ENCODE measurements at places on chromosomes 5 and 9.

DNA sequence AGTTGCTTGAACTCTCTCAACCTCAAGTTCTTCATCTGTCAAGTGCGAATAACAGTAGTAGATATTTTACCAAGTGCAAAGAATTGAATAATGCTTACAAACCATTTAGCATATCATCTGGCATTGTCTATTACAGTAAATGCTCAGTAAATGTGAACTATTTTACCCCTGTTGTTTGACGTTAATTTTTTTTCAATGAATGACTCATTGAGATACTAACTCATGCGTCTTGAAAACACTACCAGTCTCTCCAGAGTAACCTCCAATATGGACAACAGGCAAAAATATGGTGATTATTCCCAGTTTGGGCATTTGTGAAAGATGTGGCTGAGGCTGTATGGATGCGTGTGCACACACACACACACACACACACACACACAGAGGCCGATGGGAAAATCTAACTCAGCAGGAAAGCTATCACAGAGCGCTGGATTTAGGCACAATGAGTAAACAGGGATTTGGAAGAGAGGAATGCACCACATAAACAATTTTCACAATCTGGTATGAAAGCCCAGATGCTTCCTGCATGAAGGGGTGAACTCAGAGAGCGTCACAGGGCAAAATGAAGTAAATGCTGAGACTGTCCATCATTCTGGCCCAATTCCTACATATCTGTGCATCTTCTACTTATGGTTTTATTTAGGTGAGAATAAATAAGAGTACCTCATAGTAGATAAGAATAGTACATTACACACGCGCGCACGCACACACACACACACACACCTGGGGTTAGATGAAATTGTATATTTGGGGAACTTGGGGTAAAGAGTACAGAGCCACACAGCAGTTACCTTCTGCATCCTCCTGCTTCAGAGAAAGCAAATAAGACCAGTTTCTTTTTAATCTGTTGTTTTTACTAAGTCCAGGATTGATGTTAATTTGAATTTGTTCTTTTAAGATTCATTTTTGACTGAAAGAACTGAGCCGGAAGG is 128.7 kb downstream of the PALM2AKAP2 start:
- no peak for DNase-seq

DNA sequence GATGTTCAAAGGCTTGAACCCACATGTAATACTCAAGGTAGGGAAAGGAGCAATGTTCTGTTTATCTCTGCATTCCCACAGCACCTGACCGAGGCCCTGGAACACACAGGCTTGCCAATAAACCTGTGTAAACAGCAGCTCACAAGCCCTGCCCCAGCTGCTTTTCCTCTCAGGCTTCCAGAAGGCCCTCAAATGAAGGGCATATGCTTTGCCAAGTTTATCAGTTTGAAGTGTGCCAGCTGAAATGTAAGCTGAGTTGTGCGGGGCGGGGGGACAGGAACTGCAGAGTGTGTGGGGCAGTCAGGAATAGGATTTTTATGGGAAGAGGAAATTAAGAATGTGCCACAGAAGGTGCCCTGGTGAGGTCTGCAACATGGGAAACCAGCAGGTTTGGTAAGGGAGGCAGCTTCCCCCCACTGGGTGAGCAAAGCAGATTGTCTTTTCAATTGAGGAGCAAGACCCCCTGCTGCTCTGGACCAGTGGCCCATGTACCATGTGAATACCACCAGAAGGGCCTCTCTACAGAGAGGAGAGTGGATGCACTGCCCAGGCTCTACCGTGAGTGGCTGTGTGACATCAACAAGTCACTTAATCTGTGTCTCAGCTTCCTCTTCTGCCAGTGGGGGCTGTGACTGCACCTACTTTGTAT is 194.8 kb downstream of the SPOCK1 start:
- DNase-seq = peak; percentile 98

- no peak for DNase-seq
Observed at GRCh38 chr5:157232706-157233105, 33.2 kb upstream of the CYFIP2 start.

DNA sequence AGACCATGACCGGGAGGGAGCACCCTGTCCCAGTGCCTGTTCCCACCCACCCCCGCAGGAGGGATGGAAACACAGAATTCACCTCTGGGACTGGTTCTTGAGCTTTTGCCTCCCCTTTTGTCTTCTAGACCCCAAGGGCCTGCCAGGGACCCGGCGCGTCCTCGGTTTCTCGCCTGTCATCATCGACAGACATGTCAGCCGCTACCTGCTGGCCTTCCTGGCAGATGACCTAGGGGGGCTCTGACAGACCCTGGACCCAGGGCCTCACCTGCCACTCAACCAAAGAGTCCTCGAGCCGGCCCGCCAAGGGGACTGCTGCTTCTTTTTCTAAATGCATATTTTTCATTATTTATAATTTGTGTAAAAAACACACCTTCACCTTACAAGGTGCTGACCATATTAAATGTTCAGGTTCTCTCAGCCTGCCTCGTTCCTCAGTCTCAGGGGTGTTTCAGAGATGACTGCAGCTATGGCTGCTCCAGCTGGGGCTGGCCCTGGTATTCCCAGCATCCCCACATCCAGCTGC is 16.9 kb downstream of the CARD19 start:
- DNase-seq = no peak

DNA sequence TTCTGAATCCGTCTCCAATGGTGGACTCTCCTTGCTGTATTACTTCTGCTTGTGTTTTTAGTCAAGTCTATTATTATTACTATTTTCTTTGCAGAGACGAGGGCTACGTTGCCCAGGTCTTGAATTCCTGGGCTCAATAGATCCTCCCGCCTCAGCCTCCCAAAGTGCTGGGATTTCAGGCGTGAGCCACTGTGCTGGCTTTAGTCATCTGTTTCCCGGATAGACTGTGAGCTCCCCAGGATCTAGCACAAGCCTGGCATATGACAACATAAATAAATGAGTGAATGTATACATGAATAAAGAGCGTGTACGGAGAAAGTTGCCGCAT is 439 bp upstream of the DDX46 start:
- peak; percentile 5 for DNase-seq

DNA sequence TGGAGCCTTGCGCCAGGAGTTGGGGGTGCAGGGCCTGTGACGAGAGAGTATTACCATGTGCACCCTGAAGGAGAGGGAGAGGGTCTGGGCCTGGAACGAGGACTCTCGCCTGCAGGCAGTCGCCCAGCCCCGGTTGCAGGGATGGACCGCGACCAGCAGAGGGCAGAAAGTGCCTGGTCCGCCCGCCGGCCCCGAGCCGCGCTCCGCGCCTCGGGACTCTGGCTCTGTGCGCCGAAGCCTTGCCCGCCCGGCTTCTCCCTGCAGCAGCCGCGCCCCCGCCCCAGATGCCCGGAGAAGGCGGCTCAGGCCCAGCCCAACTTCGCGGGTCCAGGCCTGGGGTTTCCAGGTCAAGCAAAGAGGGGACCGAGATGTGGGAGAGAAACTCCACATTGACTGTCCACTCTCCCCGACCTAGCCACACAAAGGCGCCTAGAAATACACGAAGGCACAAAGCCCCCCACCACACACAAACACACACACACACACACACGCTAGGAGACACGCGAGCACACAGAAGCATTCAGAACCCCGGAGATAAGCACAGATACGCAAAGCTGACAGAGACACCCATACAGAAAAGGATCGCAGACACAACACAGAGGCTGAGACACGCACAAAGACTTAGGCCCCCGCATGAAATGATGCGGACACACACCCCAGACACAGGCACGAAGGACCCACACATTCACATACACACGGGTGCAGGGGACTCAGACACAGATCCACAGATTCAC is 2.0 kb upstream of the LMX1B start:
- DNase-seq = peak; percentile 61

DNA sequence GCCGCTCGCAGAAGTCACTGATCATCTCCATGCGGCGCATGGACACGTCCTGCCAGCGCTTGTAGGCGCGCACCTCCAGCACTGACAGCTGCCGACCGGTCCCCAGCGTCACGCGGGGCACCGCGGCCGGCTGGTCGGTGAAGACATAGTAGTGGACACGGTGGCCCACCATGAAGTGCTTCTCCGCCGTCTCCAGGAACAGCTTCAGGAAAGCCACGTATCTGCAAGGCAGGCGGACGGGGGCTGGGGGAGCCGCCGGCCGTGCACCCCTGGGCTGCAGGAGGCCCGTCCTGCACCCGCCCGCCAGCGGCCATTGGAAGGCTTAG is 18.9 kb downstream of the ABO start:
- no peak for DNase-seq

DNA sequence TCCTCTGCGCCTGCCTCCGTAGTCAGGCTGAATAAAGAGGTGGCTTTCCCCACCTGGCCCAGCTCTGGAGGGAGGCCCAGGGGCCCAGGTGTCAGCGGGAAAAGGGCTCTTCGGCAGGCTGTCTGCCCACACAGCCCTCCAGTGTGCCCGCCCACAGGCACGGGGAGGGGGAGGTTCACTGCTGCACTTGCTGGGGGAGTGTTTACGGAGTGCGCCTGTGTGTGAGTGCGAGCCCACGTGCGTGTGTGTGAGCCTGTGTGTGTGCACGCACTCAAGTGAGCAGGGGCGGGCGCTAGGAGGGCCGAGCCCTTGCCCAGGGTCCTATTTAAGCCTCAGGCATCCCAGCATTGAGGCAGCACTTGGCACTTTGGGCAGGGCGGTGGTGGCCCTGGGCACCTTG is 10.9 kb downstream of the DNLZ start:
- DNase-seq = no peak

DNA sequence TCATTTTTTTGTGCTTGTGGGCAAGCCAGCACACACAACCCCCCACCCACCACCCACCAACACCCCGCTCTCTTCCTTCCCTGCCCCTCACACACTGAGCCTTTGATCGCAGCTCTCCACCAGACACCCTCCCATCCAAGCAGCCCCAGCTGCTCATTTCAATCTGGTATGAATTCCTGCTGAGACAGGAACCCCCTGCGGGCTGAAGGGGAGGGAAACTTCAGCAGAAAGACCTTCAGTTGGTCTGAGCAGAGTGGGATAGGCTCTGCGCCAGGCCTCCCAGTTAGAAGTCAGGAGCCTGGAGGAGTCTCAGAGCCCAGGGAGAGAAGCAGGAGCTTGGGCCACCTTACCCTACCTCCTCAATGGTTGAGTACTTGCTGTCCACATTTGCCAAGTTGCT is 7.2 kb downstream of the PCDHGC5 start:
- DNase-seq = no peak

- DNase-seq = peak; percentile 95
Observed at GRCh38 chr9:112041536-112042243, 133.4 kb downstream of the SUSD1 start.

DNA sequence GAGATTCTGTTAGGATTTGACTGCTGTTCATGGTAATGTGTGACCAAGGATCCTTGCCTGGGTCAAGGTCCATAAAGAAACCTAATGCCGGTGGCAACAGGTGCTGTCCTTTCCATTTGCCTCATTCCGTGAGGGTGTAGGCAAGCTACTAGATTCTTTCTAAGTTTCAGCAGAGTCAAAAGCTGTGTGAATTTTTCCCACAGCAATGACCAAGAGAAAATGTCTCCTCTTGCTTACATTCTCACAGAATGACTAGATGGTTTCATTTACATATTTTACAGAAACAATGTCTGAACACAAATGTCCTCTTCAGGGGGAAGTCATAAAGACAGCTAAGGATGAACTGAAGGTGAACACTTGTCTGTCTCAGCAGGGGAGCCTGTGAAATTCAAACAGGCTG is 75.3 kb upstream of the SV2C start:
- DNase-seq = no peak

DNA sequence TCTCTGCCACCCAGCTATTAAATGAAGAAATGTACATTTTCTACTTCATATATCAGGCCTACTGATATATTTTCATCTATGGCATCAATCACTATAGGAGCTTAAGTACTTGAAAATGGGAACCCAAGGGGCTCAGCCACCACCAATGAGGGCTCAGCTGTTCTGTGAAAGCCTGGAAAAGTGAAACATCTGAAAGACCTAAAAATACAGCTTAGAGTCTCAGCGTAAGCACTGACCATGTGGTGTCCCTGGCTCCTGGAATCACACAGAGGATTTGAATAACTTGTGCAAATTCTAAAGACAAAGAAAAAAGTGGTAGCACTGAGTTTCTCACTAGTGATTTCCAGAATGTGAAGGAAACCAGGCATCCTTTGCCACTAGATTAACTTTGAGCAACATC is 64.5 kb downstream of the PTPRD start:
- DNase-seq = no peak

- no peak for DNase-seq
Observed at GRCh38 chr5:141846031-141846430, 32.2 kb downstream of the PCDH1 start.

DNA sequence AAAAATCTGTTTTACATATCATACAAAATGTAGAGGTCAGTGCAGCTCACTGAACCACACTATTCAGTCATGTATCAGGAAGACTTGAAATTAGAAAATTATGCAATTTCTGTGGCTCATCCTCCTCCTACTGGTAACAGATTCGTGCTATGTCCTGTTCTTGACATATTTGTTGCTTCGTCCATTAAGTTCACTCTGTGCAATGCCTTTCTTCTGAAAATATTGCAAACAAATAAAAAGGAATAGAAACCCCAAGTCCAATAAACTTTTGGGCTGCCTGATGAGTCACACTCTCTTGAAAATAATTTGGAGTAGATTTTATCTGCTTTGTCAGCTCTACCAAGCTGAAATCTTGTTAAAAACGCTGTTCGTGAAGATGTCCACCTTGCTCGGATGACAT is 391.2 kb downstream of the RAB3C start:
- DNase-seq = no peak

DNA sequence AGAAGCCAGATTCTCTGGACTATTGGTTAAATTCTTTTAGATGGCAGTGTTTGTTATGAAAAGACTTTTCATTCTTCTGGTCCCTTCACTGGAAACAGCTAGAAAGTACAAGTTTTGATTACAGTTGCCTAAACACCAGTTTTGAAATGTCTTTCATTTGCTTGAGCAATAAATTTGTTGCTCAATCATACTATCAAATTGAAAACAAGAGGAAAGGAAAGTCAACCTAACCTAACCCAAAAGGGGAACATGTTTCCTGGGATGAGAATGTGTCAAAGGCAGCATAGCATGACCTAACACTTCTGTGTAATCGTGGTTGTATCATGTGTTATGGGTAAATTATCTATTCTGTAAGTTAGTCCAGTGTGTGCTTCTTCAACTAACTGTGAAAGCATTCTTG is 213.2 kb downstream of the TMC1 start:
- DNase-seq = no peak

DNA sequence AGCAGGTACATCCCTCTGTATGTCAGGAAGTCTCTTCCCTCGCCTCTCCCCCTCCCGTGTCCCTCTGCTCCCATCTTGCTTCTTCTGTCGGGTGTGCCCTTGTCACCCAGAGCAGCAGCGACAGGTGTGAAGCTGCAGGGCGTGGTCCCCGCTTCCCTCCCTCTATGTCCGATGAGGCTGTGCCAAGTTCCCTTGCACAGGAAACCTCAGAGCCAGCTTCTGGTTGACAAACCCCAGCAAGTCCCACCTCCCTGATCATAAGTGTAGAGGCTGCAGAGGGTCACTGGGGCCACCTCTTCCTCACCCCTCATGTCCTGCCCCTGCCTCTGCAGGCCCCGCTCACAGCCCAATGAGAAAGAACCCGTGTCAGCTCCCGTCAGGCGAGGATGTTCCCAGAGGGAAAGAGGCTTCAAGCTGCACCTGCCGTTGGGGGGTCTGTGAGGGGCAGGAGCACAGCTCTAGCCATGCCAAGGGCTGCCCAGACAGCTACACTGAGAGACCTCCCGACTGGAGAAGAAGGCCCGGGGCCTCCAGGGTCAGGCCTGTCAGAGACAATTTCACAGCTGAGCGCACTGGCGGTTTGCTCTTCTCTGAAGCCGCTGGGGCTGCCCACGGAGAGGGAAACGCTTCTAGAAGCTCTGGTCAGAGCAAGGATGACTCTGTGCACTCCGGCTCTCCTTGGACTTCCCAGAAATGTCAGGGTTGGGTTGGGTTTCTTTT is 73.3 kb downstream of the AK8 start:
- no peak for DNase-seq

- DNase-seq = no peak
Observed at GRCh38 chr5:154767576-154767975, 12.4 kb downstream of the LARP1 start.
